ENCODE measurements at places on chromosomes 5 and 9. TPM values are rescaled to one million over a fixed set of nuclear protein-coding genes. Genes with fewer than 3 reads are reported as not detected.

DNA sequence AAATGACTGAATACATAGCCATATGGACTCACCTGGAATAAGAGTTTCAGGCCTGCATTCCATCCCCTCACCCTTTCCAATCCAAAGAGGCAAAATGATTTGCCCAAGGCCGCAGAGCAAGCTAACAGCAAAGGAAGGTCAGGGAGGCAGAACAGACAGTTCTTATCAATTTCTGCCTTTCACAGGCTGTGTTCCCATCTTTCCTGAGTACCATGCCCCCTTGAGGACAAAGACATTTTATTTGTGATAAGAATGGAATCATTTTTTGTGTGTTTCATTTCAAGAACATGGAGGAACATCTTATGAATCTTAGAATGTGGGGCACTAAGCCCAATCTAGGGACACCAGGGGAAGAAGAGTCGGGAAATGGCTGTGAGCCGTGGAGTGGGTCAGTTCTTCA is 13.9 kb downstream of the LHFPL2 start:
- no peak overlapping the region for H3K4me3 ChIP-seq
- peaks cover 19% of the 10 kb centered on the region for H3K4me1 ChIP-seq
- H3K36me3 ChIP-seq, result peaks cover 16% of the 10 kb centered on the region
- DNase-seq, result no peak
- no peaks in the 10 kb centered on the region for H3K27me3 ChIP-seq
- H3K27ac ChIP-seq, result peak overlapping the region; percentile 39

DNA sequence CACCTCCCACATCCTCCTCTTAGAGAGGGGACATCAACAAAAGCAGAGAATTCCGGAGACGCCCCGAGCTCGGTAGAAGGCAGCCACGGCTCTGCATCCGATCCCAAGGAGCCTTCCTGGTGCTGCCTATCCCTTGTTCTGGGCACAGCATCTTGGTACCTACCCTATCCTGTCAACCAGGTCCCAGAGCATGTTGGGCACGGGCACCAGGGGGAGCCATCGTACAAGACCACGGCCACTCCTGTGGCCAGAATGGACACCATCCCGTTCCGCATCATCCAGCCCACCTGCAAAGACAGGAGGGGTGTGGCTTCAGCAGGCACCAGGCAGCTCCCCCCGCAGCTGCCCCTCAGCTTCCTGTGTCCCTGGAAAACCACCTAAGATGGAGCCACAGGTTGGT is 62.7 kb upstream of the ZNF354A start:
- no peaks in the 10 kb centered on the region for H3K27me3 ChIP-seq
- H3K27ac ChIP-seq, result no peak overlapping the region
- no peaks in the 10 kb centered on the region for H3K4me1 ChIP-seq
- H3K4me3 ChIP-seq, result no peak overlapping the region

- H3K27me3 ChIP-seq, result no peaks in the 10 kb centered on the region
- no peaks in the 10 kb centered on the region for H3K36me3 ChIP-seq
- H3K4me3 ChIP-seq, result no peak overlapping the region
- no peak for DNase-seq
Observed at GRCh38 chr5:96481009-96481786, 48.1 kb upstream of the PCSK1 start.

GRCh38 chr5:76971511-76971910 is 18.7 kb downstream of the CRHBP start:
- H3K4me1 ChIP-seq, result no peaks in the 10 kb centered on the region
- no peak for DNase-seq
- no peaks in the 10 kb centered on the region for H3K27me3 ChIP-seq
- H3K4me3 ChIP-seq, result no peak overlapping the region
- H3K36me3 ChIP-seq, result no peaks in the 10 kb centered on the region
- no peak overlapping the region for H3K27ac ChIP-seq

DNA sequence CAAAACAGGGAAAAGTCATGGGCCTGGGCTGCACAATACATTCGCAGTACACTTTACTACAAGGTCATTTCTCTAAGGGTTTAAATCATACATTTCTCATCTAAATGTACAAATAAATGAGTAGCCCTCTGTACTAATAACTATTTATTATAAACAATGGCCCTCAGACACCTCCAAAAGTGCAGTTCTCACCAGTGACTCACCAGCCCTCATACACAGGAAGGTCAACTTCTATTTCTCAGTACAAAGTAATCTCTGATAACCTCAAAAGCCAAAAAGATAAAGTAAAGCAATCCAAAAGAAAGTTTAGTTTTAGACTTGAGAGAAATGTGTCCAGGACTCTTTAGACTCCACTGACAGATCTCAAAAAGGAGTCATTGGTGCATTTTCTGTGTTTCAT is 1258.1 kb upstream of the CDH6 start:
- no peaks in the 10 kb centered on the region for H3K36me3 ChIP-seq
- no peak overlapping the region for H3K4me3 ChIP-seq
- H3K4me1 ChIP-seq, result no peaks in the 10 kb centered on the region
- no peak overlapping the region for H3K27ac ChIP-seq
- no peaks in the 10 kb centered on the region for H3K27me3 ChIP-seq

- DNase-seq, result no peak
- H3K27me3 ChIP-seq, result no peaks in the 10 kb centered on the region
- no peak overlapping the region for H3K27ac ChIP-seq
- no peaks in the 10 kb centered on the region for H3K36me3 ChIP-seq
- H3K4me3 ChIP-seq, result no peak overlapping the region
Observed at GRCh38 chr9:78472111-78472510, 175.2 kb downstream of the PSAT1 start.

GRCh38 chr5:88673253-88674105 is 209.5 kb downstream of the MEF2C start:
- peak overlapping the region; percentile 60 for H3K4me3 ChIP-seq
- H3K4me1 ChIP-seq, result peaks cover 71% of the 10 kb centered on the region
- H3K36me3 ChIP-seq, result no peaks in the 10 kb centered on the region
- H3K27me3 ChIP-seq, result peaks cover 87% of the 10 kb centered on the region
- DNase-seq, result peak; percentile 59
- no peak overlapping the region for H3K27ac ChIP-seq

DNA sequence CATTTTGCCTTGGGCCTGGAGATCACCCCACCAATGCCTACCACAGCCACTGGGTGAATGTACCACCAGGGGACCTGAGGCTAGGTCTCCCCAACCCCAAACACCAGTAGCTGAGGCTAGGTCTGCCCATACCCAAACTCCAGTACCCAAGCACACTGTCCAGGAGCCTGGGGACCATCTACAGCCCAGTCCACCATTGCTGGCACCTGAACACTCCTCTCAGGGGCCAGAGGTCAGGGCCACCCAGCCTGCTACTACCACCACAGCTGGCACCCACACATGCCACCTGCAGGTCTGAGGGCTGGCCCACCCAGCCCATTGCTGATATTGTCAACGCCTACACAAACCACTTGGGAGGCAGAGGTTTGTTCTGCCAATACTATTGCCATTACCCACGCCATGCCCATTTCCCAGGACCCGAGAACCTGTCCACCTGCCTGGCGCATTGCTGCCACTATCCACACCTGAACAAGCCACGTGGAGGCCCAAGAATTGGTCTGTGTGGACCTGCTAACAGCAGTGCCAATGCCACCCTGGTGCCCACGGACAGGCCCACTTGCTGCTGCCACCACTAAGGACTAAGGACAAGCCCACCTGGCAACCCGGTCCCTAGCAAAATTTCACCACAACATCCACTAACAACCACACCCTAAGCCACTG is 59.2 kb downstream of the ZDHHC21 start:
- no peak overlapping the region for H3K27ac ChIP-seq
- no peaks in the 10 kb centered on the region for H3K36me3 ChIP-seq
- no peak for DNase-seq

DNA sequence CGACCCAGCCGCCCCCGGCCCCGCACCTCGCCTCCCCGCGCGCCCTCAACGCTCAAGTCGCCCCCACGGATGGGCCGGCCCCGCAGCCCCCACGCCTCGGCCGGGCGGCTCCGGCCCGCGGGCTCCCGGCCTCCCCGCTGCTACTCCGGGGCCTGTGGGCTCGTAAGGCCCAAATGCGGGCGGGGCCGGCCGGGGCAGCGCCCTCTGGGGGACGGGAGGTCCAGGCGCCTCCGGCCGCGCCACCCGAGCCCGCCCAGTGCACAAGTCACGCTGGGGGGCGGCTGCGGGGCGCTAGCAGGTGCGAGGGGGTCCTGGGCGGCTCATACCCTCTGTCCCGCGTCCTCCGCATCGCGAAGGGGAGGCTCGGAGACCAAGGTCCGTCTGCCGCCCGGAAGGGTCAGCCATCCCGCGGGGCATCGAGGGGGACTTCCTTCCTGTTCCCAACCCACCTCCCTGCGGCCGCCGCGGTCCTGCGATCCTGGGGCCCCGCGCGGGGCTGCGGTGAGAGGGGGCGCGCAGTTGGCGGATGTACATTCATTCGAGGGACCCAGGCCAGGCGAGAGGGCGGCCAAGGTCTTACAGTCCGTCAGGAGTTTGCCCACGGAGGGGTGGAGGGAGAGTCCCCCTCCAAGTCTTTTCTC is at the start of gene CIZ1:
CIZ1 (minus strand) TSS at position 167 of the 641 bp plus-strand sequence. CDS start 715 bp downstream, outside the sequence.
- peak within 1 kb of the TSS; percentile 90 for H3K4me3 ChIP-seq
- peaks cover 6% of the 10 kb centered on the region for H3K27me3 ChIP-seq
- no peaks in the 10 kb centered on the region for H3K4me1 ChIP-seq
- 0 out of 2 replicates have a peak, but pooled peaks cover 6% of the 10 kb centered on the region for H3K36me3 ChIP-seq
- DNase-seq, result peak; percentile 85
- H3K27ac ChIP-seq, result no peak within 1 kb of the TSS

DNA sequence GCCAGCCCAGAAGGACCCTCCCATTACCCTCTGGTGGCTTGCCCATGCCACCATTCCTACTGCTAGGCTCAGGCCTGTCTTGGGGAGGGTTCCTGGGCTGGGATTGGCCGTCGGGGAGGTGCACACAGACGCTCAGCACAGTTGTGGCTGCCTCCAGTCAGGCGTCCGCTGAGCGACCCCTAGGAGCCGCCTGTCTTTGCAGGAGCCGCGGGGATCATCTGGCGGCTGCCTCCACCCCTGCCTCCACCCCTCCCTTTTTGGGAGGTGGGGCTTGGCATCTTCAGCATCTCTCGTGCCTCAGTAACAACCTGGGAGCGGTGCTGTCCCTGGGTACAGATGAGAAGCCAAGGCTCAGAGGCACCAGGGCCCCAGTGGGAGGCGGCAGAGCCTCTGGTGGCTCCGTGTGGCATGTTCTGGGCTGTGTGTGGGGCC is 39.6 kb downstream of the RXRA start:
- peak; percentile 35 for DNase-seq
- H3K4me3 ChIP-seq, result no peak overlapping the region
- no peaks in the 10 kb centered on the region for H3K4me1 ChIP-seq
- H3K27ac ChIP-seq, result no peak overlapping the region

DNA sequence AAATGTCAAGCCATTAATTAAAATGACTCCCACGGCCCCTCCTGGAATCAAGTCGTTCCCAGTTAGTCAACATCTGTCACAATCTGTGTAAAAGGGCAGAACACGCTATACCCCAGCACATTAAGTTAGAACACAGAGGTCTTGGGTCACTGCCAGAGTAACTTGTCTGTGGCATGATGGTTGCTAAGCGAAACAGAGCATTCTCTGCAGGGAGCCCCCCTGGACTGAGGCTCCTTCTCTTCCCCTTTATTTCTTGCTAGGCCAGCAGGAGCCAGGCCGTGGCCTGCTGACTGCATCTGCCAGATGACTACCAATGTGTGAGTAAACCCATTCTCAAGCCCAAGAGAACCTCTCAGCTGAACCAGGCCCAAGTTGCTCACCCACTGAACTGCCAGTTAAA is 51.9 kb upstream of the ZBED3 start:
- no peak overlapping the region for H3K27ac ChIP-seq
- DNase-seq, result no peak
- no peak overlapping the region for H3K4me3 ChIP-seq
- no peaks in the 10 kb centered on the region for H3K4me1 ChIP-seq

- DNase-seq, result peak; percentile 76
- H3K4me1 ChIP-seq, result no peaks in the 10 kb centered on the region
- H3K36me3 ChIP-seq, result no peaks in the 10 kb centered on the region
- H3K27me3 ChIP-seq, result no peaks in the 10 kb centered on the region
- H3K4me3 ChIP-seq, result no peak overlapping the region
Observed at GRCh38 chr9:10855847-10856246, 243.0 kb upstream of the PTPRD start.

DNA sequence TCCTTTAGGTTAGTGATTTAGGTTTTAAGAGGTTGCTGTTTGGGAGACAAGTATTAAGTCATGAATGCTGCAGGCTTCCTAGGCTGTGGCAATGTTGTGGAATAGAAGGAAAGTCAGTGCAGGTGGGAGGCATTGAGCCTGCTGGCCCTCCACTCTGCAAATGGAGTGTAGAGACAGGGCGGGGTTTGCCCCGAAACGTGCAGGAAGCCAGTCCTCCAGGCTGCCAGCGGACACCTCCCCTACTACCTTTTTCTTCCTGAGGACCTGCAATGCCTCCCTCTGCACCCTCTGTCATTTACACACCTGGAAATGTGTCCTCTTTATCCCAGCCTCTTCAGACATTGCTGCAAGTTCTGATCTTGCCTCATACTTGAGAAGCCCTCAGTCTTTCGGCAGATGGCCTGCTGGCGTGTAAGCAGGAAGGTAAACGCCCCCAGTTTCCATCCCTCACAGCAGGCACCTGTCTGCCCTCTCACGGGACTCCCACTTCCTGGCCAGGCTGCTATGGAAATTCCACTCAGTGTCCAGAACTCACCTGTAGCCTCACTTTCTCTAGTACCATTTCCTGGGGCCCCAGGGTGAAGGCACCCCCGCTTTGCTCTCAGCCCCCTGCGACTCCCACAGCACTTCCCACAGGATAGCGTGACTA is 81.6 kb upstream of the BOD1 start:
- H3K4me1 ChIP-seq, result peaks cover 12% of the 10 kb centered on the region
- H3K36me3 ChIP-seq, result no peaks in the 10 kb centered on the region
- no peak for DNase-seq
- no peak overlapping the region for H3K4me3 ChIP-seq

DNA sequence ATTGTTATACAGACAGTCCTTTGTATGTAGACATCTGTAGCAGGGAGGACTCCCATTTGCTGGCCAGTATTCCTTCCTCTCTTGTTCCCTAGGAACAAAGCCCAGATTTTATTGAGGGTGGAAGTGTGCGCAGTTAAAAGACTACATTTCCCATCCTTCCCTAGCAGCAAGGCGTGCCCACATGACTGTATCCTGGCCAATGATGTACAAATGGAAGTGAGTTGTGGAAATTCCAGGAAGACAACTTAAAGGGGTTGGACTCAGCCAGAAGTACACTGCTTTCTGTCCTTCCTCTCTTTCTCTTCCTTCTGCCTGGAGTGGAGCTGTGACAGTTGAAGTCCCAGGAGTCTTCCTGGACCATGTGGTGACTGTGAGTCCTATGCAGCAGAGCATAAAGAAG is 89.0 kb downstream of the HRH2 start:
- H3K36me3 ChIP-seq, result no peaks in the 10 kb centered on the region
- no peaks in the 10 kb centered on the region for H3K27me3 ChIP-seq
- H3K4me3 ChIP-seq, result no peak overlapping the region
- no peaks in the 10 kb centered on the region for H3K4me1 ChIP-seq
- peak; percentile 76 for DNase-seq

- no peak for DNase-seq
- no peak overlapping the region for H3K27ac ChIP-seq
- H3K36me3 ChIP-seq, result no peaks in the 10 kb centered on the region
- peaks cover 20% of the 10 kb centered on the region for H3K4me1 ChIP-seq
- no peak overlapping the region for H3K4me3 ChIP-seq
- H3K27me3 ChIP-seq, result no peaks in the 10 kb centered on the region
Observed at GRCh38 chr5:81835814-81836367, 85.0 kb upstream of the SSBP2 start.

The FCN2 gene
- total RNA-seq, result not detected

The CCNJL gene
- 29.2 TPM for total RNA-seq

The CTXN3 gene
- not detected for total RNA-seq

The MEF2C gene
- 1.2 TPM for total RNA-seq

The IFNA2 gene
- not detected for total RNA-seq

The DEPDC1B gene
- 75.0 TPM for total RNA-seq

The TNFSF8 gene
- total RNA-seq, result not detected

All from GM23338 (cell line).